Anterior cingulate cortex (tissue), 58 donors: ENCODE measurements at places on chromosomes 5 and 9.
A peak's percentile ranks its signal among the peaks of the same experiment; 100 is the strongest.

- DNase-seq, result no peak
Measured at GRCh38 chr5:151555760-151556576, 35.2 kb downstream of the FAT2 start.

DNA sequence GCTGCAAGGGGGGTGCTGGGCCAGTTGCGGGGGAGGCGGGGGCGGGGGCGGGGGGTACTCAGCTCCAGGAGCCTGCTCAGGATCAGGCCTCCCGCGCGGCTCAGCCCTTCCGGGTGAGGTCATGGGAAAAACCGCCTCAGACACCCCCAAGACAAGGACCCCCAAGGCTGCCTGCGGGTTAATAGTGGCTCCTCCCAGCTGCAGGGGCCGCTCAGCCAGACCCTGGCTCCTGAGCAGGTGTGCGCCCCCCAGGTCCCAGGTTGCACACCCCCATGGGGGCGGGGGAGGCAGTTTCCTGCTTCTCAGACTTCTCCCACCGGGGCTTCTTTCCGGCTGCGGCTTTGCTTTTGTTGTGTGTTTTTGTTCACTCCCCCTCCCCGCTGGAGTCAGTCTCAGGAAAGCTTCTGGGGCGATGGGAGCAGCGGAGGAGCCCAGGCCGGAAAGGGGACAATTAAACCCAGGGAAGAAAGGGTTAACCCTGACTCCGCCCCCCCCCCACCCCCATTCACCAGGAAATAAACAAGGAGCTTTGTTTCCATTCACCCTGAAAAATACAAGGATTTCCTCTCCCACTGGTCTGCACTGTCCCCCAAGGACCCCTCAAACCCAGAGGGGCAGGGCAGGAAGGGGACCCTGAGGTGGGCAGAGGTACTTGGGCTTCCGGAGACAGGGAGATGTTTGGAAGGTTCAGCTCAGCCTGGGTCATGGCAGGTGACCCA lies 42.3 kb upstream of the NOTCH1 start:
- no peak for DNase-seq

DNA sequence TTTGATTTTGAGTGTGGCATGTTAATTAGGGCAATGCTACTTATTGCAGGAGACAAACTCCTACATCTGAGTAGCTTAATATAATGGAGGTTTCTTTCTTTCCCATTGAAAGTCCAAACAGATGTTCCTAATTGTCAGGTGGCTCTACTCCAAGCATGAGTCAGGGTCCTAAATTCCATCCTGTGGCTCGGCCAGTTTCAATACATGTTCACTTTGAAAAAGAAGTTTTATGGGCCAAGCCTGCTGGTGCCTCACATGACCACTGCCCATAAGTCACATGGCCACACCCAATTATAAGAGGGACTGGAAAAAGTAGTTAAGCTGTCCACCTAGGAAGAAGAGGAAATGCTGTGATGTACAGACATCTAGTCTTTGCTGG lies 170.4 kb downstream of the ARRDC3 start:
- no peak for DNase-seq

DNA sequence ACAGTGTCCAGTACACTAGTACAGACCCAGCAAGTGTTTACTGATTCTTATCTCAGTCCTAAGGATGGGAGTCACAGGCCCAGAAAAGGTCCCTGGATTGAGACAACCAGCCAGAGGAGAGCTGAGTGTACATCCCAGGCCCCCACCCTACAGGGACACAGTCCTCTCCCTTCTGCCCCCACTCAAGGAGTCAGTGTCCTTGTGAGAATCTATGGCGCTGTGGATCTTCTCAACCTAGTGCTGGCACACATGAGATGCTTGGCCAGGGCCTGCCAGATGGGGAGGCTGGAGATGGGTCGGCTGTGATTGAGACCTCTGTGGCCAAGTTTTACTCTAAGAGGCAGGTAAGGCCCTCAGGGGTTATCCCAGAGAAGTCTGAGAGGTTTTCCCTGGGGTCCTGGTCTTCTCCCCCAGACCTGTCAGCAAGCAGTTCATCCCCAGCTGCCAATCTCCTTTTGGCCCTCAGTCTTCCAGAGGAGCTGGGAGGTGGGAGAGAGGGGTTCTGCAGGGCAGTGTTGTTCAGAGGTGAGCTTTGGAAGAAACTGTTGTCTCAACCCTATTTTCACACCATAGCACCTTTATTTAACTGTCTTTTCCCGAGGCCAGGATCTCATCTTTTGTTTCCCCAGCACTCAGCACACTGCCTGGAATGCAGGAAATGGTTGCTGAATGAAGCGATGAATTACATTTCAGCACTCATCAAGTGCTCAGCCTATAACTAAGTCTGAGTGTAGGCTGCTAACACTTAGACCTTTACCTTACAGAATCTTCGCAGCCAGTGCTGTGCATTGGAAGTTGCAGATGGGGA lies 3.2 kb upstream of the NSD1 start:
- DNase-seq, result no peak

- no peak for DNase-seq
Measured at GRCh38 chr9:1117439-1117838, 67.3 kb downstream of the DMRT2 start.

DNA sequence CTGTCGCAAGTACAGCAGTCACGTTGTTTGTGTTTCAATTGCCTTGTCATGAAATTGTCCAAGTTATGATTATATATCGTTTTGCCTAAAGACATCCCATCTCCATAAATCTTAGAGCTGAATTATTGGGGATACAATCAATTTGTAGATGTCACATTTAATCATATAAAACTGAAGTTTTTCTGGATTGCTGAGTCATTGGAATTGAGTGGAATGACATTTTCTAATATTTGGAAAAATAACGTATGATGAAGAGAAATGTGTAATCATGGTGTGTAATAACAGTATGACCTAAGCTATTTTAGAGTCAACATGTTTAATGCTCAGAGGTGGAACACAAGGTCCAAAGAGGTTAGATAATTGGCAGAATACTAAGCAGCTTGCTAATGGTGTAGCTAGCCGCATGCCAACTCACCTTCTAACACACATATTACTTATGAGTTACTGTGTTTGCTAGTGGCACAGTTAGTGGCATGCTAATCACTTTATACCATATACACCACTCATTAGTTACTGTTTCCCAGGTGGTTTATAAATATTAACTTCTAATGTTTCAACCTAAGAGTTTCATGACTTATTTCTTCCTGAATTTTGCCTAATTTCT lies 473.1 kb upstream of the GRAMD2B start:
- DNase-seq, result no peak

DNA sequence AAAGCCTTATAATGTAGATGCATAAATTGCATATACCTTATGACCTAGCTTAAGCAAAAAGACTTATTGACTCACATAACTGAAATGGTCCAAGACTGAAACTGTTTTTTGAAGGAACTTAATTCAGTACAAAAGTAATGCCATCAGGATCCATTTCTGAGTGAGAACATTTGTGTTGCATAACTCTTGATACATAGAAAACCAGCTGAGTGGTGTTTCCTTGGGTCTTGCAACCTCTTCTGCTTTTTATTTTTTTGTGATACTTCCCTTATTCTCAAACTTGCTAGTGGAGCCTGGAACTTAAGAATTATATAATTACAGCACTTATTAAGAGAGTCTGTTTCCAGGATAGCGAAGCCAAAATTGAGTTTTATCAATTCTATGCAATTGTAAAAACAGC lies 272.0 kb downstream of the MAN2A1 start:
- no peak for DNase-seq

GRCh38 chr5:77697692-77698091 lies 59.2 kb upstream of the OTP start:
- no peak for DNase-seq

GRCh38 chr9:106861640-106862109 lies 1.3 kb upstream of the ZNF462 start:
- DNase-seq, result no peak

DNA sequence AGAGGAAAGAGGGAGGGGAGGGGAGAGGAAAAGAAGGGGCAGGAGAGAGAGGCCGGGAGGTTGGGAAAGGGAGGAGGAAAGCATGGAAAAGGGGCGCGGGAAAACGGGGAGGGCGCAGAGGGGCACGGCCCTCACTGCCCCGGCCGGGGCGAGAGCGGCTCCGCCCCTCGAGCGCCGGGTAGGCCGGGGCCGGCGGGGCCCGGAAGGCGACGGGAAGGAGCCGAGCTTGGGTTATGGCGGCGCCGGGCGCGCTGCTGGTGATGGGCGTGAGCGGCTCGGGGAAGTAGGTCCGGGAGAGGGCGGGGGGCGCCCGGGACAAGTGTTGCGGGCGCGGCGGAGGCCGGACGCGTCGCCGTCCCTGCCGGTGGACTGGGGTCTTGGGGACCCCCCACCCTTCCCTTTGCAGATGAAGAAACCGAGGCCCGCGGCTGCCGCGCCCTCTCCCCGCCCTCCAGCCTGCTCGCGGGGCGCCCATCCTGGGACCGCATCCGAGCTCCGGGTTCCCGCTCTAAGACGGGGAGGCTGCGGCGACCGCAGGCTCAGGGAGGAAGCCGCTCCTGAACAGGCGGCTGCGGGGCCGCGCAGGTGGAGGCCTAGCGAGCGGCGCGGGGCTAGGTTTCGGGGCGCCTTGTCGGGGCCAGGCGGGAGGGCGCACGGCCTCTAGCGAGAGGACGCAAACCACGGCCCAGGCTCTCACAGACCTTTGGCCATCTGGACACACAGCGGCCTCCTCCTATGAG lies at the start of gene IDNK:
Gene IDNK, plus strand, starts transcription at position 205 of the 740 bp plus-strand sequence. Its CDS starts 29 bp downstream, at position 234.
- peak; percentile 44 for DNase-seq

DNA sequence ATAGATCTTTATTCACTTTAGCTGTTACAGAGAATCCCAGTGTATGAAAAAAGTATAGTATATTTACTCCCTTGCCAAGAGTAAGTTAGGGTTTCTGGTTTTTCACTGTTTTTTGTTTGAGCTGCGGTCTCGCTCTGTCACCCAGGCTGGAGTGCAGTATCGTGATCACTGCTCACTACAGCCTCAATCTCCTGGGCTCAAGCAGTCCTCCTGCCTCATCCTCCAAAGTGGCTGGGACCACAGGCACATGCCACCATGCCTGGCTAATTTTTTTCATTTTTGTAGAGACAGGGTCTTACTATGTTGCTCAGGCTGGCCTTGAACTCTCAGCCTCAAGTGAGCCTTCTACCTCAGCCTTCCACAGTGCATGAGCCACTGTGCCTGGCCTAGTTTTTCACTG lies 3.0 kb downstream of the RAI14 start:
- no peak for DNase-seq
